Muscle of back (tissue), 13 donors: ENCODE measurements at places on chromosomes 3 and 15. TPM values are rescaled to one million over a fixed set of nuclear protein-coding genes. Genes with fewer than 3 reads are reported as not detected.

Gene FOXL2
- polyA plus RNA-seq: 0.30 TPM

Gene PPP1R14D
- polyA plus RNA-seq: not detected

Gene SYNPR
- not detected for polyA plus RNA-seq

Gene STAB1
- 48.7 TPM for polyA plus RNA-seq

Gene STRA6
- polyA plus RNA-seq: 1.4 TPM

Gene LRTM1
- polyA plus RNA-seq: 96.7 TPM

Gene PAQR5
- polyA plus RNA-seq: 0.17 TPM

Gene CPEB1
- polyA plus RNA-seq: 0.73 TPM

Gene CHDH
- 0.96 TPM for polyA plus RNA-seq

Gene DNASE1L3
- polyA plus RNA-seq: 1.3 TPM

Gene DAZL
- not detected for polyA plus RNA-seq

Gene NR1I2
- 0.23 TPM for polyA plus RNA-seq

Gene LXN
- polyA plus RNA-seq: 22.5 TPM

Gene ADAMTS9
- 92.8 TPM for polyA plus RNA-seq

Gene ZMYND10
- 0.82 TPM for polyA plus RNA-seq

Gene SLC9C1
- 0.17 TPM for polyA plus RNA-seq
